Activated T-helper 1 cell treated with anti-CD3 and anti-CD28 coated beads, Interleukin-2, amount 50 U/mL, for 16 hours (primary cell): ENCODE measurements at places on chromosomes 11 and 22.

DNA sequence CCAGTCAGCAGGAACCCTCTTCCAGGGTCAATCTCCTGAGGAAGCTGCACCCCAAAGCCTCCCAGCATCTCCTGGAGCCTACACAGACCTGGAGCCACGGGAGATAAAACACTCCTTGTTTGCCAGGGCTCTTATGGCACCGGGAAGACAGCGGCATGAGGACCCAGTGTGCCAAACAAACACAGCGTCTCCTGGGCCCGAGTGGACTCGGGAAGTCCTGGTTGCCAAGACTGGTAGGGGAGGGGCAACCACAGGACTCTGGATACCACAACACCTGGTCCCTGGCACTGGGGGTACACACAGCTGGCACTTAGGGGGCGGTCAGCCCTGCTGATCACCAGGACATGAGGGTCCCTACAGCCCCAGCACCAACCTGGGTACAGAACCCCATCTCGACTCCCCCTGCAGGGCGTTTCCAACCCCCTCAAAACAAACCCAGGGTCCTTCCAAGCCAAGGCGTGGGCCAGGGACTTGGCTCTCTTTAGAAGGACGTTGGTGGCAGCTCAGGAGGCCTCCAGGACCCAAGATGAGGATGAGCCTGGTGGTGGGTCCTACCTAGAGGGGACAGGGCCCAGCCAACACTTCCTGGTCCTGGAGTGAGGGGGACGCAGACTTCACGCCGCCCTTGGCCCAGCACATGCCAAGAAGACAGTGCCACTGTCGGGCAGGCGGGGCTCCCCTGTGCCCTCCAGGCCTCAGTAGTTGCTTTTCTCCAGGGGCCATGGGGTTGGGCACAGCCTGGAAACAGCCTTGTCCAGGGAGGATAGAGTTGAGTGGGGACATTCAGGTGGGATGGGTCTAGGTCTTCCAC lies 85.0 kb downstream of the CELSR1 start:
- no peak for DNase-seq

GRCh38 chr11:15617126-15617525 lies 502.4 kb downstream of the INSC start:
- DNase-seq: no peak

DNA sequence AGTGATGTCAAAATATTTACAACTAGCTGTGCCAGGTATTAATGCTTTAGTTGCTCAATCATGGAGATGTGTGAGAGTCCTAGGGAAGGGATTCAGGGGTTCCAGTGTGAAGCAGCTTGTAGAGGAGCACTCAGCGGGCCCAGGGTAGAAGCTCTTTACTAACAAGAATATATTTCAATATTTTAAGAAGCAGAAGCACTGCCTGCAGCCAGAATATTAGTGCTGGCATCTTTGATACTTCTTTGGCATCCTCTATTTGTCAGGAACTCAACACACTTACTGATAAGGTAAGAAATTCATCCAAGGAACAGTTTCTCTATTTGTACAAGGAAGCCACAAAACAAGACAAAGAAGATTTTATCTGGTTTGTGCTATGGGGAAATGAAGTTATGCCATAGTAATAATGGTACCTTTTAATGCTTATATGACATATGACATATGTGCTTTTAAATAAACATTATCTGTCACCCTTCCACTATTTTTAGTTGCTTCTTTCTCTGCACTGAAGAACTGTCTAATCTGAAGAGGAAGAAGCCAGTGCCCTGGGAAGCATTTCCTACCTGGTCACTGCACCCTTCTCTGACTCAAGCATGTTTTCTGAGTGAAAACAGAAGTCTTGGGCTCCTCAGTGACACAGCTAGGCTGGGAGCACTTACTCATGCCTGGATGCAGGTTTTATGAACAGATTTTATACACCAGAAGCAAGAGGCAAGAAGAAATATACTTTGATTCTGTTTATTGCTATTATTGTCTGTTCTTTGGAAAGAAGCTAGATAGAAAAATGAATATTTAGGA lies 388.1 kb upstream of the CCDC90B start:
- no peak for DNase-seq

GRCh38 chr11:59429924-59430516 lies 3.8 kb upstream of the OR5A2 start:
- no peak for DNase-seq

DNA sequence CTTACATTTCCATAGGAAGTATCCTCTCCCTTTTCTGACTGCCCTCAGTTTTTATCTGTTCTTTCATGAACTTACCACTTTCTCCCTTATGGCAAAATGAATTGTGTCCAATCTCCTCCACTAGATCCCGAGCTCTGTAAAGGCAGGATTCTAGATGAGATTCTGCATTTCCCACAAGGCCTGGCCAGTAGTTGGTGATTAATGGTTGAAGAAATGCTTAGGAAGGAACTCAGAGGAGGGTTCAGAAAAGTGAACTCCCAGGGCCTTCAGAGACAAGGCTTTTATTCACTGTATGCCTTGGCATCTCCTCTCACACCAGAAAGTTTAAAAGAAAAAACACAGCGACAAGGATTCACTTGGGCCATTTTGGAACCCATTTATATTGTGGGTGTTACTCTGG lies 66.2 kb downstream of the CCDC81 start:
- no peak for DNase-seq

DNA sequence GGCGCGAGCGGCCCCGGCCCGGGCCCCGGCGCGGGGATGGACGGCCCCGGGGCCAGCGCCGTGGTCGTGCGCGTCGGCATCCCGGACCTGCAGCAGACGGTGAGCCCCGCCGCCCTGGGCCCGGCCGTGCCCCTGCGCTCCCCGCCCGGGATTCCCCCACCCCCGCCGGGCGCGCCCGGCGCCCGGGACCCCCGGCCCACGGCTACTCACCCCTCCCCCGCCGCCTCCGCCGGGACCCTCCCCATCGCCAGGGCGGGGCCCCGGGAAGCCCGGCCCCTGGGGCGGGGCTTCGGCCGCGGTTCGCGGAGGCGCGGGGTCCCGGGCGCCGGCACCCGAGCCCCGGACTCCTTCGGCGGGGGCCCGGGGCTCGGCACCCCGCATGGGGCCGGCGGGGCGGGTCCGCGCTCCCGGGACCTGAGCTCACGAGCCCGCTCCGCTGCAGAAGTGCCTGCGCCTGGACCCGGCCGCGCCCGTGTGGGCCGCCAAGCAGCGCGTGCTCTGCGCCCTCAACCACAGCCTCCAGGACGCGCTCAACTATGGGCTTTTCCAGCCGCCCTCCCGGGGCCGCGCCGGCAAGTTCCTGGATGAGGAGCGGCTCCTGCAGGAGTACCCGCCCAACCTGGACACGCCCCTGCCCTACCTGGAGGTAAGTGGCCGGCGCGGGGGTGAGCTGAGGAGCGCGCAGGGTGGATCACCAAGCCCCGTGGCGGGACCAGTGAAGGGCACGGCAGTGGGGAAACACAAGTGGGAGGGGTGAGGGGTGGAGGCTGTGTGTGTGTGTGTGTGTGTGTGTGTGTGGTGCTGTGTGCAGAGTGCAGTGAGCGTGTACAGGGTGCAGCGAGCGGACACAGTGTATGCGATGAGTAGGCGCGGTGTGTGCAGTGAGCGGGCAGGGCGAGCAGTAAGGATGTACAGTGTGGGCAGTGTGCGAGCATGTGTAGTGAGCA lies 2.3 kb downstream of the SHANK3 start:
- DNase-seq: no peak

DNA sequence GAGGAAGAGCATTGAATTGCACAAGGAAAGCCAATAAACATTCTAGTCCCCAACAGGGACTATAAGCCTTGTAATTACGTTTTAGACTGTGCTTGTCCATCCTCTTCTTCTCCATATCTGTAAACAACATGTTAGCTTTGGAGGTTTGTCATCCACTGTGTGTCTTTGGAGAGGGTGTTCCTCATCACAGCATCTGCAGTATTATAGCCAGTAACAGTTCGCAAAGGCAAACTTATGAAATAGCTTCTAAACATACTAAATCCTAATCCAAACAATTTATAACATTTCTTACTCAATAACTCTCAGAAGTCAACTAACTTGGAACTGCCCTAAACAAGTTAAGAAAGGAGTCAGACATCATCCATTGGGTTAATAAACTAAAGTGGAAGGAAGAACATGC lies 10.3 kb upstream of the BDNF start:
- DNase-seq: no peak

DNA sequence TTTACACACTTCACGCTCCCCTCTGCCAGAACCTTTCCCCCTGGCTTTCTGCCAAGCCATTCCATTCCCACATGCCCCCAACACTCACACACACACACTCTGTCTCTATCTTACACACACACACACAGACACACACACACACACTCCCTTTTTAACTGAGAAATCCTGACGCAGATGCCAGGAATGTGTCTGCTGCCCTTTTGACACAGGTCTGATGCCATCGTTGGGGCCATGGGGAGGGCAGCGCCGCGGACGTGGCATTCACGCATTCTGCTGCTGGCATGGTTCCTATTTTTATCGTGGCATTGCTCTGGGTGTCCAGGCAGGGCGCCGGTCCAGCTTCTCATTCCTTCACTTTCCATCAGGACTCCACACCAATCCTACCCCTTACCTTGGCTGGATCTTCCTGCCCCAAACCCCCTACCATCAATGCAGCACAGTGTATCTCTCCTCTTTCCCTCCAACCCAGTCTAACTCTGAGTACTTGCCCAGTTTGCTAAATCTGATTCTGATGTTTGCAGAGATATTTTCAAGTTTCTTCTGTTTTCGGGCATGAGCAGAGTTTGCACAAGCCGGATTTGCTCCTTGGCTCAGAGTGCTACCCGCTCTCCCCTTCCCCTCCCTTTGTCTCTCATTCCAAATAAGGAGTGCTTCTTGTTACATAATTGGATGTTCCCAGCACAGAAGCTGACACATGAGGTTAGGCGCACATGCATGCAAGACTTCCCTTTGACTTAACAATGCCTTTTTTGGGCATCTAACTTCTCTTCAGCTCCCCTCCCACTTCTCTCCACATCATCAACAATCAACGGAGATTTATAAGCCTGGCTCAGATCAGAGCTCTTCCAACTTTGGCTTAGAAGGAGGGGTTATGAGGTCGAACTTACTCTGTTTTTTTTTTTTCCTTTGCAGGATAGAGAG lies 18.8 kb downstream of the SNX19 start:
- DNase-seq: no peak

- DNase-seq: no peak
Observed at GRCh38 chr11:70144262-70144661, 58.8 kb upstream of the FADD start.

DNA sequence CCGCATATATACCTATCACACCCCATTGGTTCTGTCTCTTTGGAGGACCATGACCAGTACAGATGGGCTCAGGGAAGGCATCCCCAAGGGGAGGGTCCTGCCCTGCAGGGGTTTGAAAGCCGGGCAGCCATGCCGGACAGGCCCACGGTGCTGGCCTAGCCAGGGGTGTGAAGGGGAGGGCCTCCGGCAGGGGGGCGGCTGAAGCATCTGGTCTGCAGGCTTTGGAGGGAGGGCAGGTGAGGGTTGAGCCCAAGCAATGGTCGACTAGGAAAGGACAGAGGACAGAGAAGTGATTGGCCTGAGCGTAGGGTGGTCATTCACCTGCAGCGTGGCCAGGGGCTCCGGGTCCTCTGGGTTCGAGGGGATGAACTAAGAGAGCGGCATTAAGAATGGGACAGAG lies 11.2 kb upstream of the CTSD start:
- no peak for DNase-seq

- no peak for DNase-seq
Observed at GRCh38 chr11:2143799-2144543, 4.8 kb upstream of the IGF2 start.

- peak; percentile 8 for DNase-seq
Observed at GRCh38 chr11:62402226-62402959, 16.4 kb upstream of the SCGB1A1 start.

DNA sequence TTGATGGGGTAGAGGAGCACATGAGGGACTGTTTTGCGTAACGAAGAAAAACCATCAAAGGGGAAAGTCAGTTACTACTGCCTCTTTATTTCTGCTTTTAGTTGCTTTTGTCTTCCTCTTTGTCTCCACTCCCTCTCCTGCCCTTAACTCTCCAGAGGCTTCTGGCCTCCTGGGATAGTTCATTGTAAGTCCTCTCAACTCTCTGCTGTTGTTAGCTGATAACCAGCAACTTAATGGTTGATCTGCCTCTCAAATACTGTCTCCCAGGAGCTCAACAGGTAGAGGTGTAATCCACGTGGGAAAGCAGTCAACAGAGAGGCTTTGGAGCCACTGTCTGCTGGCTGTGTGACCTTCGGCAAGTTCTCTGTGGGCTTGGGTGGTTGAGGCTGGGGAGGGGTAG lies 47.3 kb downstream of the CCDC81 start:
- no peak for DNase-seq

- no peak for DNase-seq
Observed at GRCh38 chr11:73384872-73385689, 8.9 kb downstream of the RELT start.

- no peak for DNase-seq
Observed at GRCh38 chr11:104846216-104846615, 52.0 kb downstream of the CASP12 start.

- DNase-seq: no peak
Observed at GRCh38 chr22:38270091-38270992, 2.5 kb downstream of the TMEM184B start.

DNA sequence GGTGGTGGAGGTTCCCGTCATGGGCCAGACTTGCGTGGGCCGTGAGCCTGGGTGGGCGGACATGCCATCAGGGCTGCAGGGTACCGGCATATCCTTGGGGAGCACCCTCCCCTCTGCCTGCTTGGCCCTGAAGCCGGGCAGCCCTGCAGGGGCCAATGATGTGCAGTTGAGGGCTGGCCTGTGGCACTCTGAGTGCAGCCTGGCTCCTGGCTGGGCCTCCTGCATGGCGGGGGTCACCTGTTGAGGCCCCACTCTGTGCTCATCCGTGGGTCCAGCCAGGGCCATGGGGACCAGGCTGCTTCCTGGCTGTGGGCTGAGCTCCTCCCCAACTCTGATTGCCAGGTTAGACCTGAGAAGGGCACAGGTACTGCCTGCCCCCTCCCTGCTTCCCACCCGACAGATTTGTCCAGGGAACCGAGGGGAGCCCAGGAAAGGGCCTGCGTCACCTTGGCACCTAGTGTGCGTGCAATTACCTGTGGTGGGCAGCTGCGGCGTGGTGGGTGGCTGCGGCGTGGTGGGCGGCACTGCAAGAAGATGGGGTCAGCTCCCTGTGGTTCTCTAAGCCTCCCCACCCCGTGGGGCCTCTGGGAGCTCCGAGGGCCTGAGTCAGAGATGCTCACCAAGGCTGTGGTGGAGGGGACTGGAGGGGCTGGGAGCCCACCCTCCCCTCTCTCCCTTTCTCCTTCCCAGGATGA lies 16.2 kb downstream of the MUC6 start:
- DNase-seq: no peak

GRCh38 chr11:36775130-36775529 lies 177.1 kb upstream of the RAG2 start:
- DNase-seq: no peak

GRCh38 chr11:1117992-1118391 lies 39.8 kb upstream of the MUC5AC start:
- DNase-seq: no peak
